ENCODE measurements at places on chromosomes 5 and 9. TPM values are rescaled to one million over a fixed set of nuclear protein-coding genes. Genes with fewer than 3 reads are reported as not detected.

ELOVL7 gene
- total RNA-seq, result 96.9 TPM

MYOZ3 gene
- total RNA-seq, result not detected

ZNF483 gene
- total RNA-seq, result 3.4 TPM

IL17B gene
- total RNA-seq, result not detected

MARCHF3 gene
- total RNA-seq, result 29.7 TPM

ZNF608 gene
- 6.7 TPM for total RNA-seq

NIPAL4 gene
- total RNA-seq, result 74.1 TPM

PCDHB5 gene
- 1.4 TPM for total RNA-seq

CRHBP gene
- 0.37 TPM for total RNA-seq

GMCL2 gene
- not detected for total RNA-seq

MOB3B gene
- 11.0 TPM for total RNA-seq

IFNB1 gene
- total RNA-seq, result not detected

LRRC8A gene
- total RNA-seq, result 116 TPM

All from lower leg skin (tissue), 4 donors.